ENCODE measurements at places on chromosomes 1 and 21. TPM values are rescaled to one million over a fixed set of nuclear protein-coding genes. Genes with fewer than 3 reads are reported as not detected.

C1QTNF12 gene
- total RNA-seq = 0.32 TPM

UBXN10 gene
- not detected for total RNA-seq

CAPN9 gene
- not detected for total RNA-seq

LCE3D gene
- not detected for total RNA-seq

CFAP410 gene
- 9.5 TPM for total RNA-seq

LCE1F gene
- not detected for total RNA-seq

CD1B gene
- total RNA-seq = not detected

ADAMTS4 gene
- total RNA-seq = 8.2 TPM

CFAP45 gene
- total RNA-seq = 0.32 TPM

TIE1 gene
- under 0.01 TPM for total RNA-seq

ACKR1 gene
- not detected for total RNA-seq

SAMD13 gene
- total RNA-seq = under 0.01 TPM

LCE3C gene
- total RNA-seq = not detected

PRR9 gene
- total RNA-seq = not detected

DMRTA2 gene
- 0.32 TPM for total RNA-seq

PEX10 gene
- 28.9 TPM for total RNA-seq

PTPRC gene
- 3.5 TPM for total RNA-seq

KCNAB2 gene
- total RNA-seq = 2.6 TPM

MEGF6 gene
- total RNA-seq = 2.2 TPM

TNFRSF18 gene
- total RNA-seq = not detected

KLHDC8A gene
- not detected for total RNA-seq

C1orf210 gene
- not detected for total RNA-seq

PCAT6 gene
- total RNA-seq = not detected

ZNF670 gene
- total RNA-seq = 4.3 TPM

PDC gene
- not detected for total RNA-seq

WNT2B gene
- total RNA-seq = 2.6 TPM

CLCNKB gene
- total RNA-seq = 0.43 TPM

CALML6 gene
- total RNA-seq = under 0.01 TPM

ARHGEF10L gene
- 18.7 TPM for total RNA-seq

HLX gene
- 8.7 TPM for total RNA-seq

AJAP1 gene
- total RNA-seq = under 0.01 TPM

LDLRAD1 gene
- not detected for total RNA-seq

SPRR2G gene
- not detected for total RNA-seq

SFN gene
- total RNA-seq = 0.32 TPM

LCE1E gene
- not detected for total RNA-seq

NBPF19 gene
- total RNA-seq = 22.9 TPM

OR10J1 gene
- not detected for total RNA-seq

CLCNKA gene
- total RNA-seq = not detected

LIPI gene
- total RNA-seq = not detected

DEPDC1 gene
- total RNA-seq = 12.6 TPM

OR2T29 gene
- total RNA-seq = not detected

NCSTN gene
- total RNA-seq = 109 TPM

TTC34 gene
- 0.43 TPM for total RNA-seq

NMNAT1 gene
- 7.1 TPM for total RNA-seq

OR2L8 gene
- not detected for total RNA-seq

TIAM1 gene
- total RNA-seq = 0.43 TPM

RPTN gene
- total RNA-seq = not detected

IL19 gene
- total RNA-seq = 1.7 TPM

CCDC181 gene
- total RNA-seq = 0.86 TPM

KCNJ15 gene
- total RNA-seq = under 0.01 TPM

NIBAN1 gene
- total RNA-seq = 58.9 TPM
